Stimulated activated CD4-positive, alpha-beta T cell treated with anti-CD3 and anti-CD28 coated beads, Interleukin-1b, Interleukin-23, amount 100 ng/mL, for 48 hours (primary cell): ENCODE measurements at places on chromosomes 1 and 21.
A peak's percentile ranks its signal among the peaks of the same experiment; 100 is the strongest.

DNA sequence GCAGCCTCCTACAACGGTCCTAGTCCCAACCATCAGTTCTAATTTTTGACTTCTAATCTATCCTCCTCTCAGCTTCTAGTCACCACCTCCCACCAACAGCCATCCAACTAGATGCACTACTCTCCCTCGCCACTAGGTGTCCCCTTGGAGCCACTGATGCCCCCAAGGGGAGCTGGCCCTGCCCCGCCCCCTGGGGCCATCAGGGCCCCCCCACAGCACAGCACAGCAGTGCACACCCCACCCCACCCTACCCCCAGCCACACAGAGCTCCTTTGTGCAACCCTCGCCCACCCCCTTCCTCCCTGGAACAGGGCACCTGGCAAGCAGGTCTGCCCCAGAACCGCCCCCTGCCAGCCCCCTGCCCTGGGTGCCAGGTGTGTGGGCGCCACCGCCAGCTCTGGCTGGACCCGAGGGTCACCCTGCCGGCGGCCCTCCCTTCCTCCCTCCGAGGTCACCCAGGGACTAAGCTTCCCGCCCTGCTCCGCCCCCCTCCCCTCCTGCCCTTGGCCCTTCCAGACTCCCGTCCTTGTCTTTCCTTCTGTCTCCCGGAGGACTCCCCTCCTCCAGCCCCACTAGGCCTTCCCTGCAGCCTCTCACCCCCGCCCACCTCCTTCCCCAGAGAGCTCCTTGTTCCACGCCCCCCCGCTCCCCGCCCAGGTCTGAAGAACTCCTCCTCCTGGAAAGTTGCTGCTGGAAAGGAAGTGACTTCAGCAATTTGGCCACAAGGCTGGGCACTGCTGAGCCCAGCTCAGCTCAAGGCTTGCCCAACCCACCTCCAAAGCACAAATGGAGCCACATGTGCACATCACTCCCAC is 47.0 kb downstream of the AHDC1 start:
- DNase-seq = peak; percentile 73

GRCh38 chr1:91703095-91703494 is 182.9 kb downstream of the TGFBR3 start:
- no peak for DNase-seq

DNA sequence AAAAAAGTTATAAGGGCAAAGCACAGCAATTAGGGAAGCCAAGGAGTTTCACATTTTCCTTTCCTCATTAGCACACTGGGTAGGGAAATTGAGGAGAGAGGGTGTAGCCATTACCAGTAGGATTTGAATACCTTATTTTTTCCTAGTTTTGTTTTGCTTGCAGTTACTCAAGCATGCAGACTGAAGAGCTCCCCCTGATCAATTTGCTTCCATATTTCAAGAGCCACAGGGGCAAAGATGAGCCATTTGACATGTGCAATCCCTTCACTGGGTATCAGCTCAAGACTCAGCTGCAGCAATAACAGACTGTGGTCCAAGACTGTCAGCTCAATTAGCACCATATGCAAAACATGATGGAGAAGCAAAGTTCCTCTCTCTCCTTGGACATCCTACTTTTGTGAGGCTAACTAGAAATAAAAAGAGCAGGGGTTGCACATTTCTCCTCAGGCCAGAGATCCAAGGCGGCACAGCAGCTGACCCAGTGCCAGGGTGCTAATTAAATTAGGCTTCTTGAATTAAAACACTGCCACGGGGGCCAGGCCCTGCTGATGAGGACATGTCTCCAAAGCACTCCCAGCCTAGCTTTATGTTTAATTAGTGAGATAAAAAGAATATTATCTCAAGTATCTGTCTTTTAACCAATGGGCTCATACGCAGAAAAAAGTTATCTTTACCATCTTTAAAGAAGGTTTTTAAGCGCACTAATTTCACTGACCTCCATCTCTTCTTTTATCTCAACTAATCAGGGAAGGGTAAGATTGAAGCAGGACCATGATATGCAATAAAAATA is 36.7 kb upstream of the LRRC53 start:
- DNase-seq = no peak

GRCh38 chr1:55685560-55685959 is 470.4 kb upstream of the USP24 start:
- no peak for DNase-seq

GRCh38 chr1:222971146-222971545 is 156.3 kb downstream of the DISP1 start:
- DNase-seq = no peak
